ENCODE measurements at places on chromosomes 5 and 9.

DNA sequence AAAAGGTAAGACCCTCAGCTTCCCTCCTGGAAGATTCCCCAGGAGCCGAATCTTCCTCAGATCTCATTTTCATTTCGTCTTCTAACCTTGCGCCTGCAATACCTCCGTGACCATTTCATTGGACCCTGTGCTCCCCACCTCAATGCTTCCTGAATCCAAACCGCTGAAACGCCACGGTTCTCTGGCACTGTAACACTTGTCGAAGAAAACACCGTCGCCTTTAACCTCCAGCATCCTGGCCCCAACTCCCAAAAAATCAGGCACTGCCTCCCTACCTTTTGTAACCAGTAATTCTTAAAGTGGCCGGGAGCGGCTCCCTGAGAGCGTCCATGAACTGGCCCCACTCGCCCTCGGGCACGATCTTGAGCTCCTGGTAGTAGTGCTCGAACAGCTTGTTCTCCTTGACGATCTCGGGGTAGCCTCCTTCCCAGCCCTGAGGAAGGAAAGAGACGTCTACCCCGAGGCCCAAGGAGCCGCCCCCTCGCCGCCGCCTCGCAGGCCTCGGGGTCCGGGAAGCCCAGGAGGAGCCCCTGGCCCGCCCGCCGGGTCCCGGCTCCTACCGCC, 438 bp downstream of the NSUN2 start:
- peak; percentile 31 for DNase-seq

DNA sequence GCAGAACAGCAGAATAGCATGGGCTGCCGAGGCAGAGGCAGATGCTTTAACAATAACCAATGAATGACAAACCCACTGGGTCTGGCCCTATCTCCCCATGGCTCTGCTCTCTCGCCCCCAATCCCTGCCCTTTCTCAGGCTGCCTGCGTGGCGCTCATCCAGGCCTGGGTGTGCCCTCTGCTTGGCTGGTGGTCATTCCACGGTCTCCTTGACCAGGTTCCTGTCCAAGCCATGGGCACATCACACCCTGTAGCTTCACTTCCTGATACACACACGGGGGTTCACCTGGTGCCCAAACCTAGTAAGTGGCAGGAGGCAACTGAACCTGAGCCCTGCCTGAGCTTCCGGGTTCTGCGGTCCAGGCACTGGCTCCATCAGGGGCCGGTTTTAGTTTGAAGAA, 87.6 kb downstream of the DAP start:
- no peak for DNase-seq

- no peak for DNase-seq
Measured at GRCh38 chr9:132995879-132996278, 17.4 kb downstream of the GFI1B start.

DNA sequence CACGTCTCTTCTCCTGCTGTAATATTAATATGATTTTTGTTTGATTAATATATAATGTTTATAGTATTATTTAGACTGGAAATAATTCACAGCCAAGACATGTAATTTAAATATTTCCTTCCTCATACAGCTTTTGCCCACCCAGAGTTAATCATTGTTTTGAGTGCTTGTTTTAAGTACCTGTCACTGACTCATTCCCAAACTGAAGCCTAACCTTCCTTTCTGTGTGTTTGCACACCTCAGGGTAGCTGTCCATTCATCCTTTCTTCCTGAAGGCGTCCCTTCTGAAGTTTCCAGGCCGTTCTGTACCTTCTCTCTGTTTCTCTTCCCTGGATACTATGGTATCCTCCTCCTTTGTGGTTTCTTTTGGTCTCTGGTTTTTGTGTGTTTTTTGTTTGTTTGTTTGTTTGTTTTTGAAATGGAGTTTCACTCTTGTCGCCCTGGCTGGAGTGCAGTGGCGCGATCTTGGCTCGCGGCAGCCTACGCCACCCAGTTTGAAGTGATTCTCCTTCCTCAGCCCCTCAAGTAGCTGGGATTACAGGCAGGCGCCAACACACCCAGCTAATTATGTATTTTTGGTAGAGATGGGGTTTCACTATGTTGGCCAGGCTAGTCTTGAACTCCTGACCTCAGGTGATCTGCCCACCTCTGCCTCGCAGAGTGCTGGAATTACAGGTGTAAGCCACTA, 312.4 kb downstream of the DOCK8 start:
- no peak for DNase-seq

GRCh38 chr5:78634634-78635033, 13.9 kb downstream of the LHFPL2 start:
- no peak for DNase-seq

GRCh38 chr9:97880336-97880735, 27.3 kb downstream of the FOXE1 start:
- DNase-seq = no peak

DNA sequence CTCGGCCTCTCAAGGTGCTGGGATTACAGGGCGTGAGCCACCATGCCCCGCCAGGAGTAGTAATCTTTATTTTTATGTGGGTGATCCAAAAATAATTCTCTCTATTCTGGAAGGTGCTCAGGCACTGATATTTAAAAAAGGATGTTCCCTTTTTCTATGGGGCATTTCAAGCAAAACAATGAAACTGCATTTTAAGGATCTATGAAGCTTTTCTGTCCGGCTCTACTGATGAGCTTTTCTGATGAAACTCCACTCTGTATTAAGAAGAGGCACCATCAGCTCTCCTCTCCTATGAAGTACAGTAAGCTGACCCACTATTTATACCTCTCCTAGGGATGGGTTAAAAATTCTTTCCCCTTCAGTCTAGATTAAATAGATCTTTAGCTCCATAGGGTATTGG, 7.4 kb downstream of the ADAM19 start:
- no peak for DNase-seq

DNA sequence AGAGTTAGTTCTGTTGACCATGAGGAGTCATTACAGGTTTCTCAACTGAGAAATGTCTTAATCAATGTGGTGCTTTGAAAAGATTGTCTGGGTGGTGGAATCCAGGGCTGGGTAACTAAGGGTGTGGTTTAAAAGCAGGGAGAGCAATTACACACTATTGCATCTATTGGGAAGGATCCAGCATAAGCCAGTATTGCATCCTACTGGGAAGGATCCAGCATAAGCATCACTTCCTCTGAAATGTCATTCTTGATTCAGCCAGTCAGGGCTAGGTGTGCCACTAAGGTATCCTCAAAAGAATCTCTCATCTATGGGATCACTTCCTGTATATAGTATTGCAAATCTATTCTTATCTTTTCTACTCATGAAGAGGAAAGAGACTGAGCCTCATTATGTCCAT, 38.6 kb downstream of the ELOVL7 start:
- peak; percentile 4 for DNase-seq

GRCh38 chr5:149708981-149709594, 21.0 kb upstream of the PPARGC1B start:
- DNase-seq = no peak

- DNase-seq = peak; percentile 89
Measured at GRCh38 chr5:38323645-38324295, 65.4 kb downstream of the EGFLAM start.

DNA sequence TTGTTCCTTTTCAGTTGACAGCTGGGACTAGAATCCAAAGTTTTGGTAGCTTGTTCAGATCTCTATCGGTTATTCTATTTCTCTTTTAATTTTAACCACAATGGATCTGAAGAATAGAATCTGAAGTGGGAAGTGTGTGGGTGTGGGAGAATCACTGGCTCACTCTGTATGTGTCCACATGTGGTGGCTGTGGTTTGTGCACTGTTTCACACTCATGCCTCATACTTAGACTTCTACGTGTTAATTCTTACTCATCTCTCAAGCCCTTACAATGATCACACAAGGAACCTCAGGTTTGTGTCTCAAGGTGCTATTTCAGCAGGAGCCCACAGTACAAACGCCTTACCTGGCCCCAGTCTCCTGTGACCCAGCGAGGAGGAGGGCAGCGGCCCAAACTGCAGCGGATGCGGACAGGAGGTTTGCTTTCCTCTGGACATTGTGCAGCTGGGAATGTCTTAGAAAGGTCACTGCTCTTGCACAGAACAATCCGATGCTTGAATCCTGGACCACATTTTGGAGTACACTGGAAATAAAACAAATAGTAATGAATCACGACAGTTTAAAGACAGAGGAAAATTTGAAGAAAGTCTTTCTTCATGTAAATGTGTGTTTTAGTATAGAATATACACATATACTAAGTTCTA, 309.1 kb downstream of the ADAMTS6 start:
- DNase-seq = peak; percentile 74

DNA sequence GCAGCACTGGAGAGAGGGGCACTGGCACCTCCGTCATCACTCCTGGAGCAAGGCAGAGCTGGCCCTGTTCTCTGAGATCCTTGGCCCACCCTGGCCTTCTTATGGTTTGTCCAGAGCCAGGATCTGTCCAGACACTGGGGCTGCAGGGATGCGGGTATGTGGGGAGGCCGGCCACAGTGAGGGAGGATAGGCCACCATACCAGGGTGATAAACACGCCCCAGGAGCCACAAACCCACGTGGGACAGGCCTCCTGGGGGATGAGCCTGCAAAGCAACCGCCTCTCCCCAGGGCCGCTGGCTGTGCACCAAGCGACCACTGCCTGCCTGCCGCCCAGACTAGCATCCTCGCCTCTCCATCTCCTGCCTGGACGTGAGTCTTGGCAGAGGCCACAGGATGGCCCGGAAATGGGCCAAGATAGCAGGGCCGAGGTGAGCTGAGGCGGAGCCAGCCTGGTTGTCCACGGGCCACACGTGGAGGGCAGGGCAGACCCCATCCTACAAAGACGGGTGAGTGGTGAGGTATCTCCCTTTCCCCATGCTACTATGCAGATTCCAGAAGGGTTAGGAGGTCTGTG, 4.5 kb downstream of the OBP2A start:
- no peak for DNase-seq

- peak; percentile 28 for DNase-seq
Measured at GRCh38 chr5:178350361-178351220, 118.0 kb upstream of the PHYKPL start.

- DNase-seq = no peak
Measured at GRCh38 chr5:150630461-150631325, 9.8 kb upstream of the SYNPO start.

DNA sequence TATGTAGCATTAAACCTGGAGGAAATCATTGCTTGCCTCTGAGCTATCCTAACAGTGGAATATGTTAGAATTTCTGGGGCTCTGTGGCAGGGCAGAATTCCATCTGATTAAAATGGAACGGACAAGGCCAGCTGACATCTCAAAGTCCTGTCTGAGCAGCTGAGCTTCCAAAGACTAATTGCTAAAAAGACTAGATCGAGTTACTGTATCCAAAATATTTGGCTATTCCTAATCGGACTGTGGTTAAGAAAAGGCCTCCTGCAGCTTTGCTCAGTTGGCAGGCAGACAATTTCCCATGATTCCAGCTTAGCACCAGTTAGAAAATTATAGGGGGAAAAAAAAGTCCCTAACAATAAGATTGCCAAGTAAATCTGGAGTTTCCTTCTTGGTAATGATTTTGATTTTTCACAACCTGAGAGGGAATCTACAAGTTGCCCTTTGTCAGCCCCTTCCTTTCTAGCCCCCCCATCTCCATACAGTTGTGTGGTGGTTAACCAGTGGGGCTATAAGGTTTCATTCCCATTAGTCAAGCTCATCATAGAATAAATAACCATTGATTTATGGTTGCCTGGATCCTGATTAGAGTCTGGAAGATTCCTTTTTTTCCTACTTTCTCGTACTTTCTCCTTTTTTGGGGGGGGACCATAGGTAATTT, 26.4 kb downstream of the PTGR1 start:
- DNase-seq = peak; percentile 81

GRCh38 chr5:133249593-133249992, 197.8 kb downstream of the HSPA4 start:
- DNase-seq = no peak

- no peak for DNase-seq
Measured at GRCh38 chr9:74458832-74459231, 38.3 kb upstream of the RORB start.

DNA sequence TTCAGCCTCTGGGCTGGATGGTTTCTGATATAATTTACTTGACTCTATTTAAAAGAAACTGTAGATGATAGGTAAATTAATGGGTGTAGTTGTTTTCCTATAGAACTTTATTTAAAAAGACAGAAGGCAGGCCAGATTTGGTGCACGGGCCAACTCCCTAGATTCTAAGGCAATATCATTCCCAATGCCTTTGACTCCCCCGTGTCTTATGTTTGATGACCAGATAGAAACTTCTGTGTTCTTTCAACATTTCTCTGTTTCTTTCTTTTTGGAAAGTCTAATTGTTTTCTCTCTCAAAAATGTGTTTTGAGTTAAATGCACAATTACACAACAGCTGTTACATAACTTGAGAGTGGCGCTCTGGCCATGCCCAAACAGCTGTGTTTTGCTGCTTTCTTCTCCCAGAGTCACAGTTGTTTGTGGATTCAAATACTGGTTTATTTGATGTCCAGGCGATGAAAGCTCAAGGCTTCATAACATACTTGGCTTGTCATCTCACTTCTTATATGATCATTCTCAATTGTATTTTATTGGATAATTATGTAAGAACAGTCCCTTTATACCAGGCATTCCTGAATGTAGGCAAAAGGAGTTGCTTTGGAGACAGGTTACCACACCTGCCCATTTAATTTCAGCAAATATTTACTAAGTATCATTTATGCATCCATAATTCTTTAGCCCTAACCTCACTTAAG, 1.7 kb upstream of the ALDH1A1 start:
- DNase-seq = peak; percentile 86

- peak; percentile 30 for DNase-seq
Measured at GRCh38 chr9:78821126-78821822, 524.3 kb downstream of the PSAT1 start.

DNA sequence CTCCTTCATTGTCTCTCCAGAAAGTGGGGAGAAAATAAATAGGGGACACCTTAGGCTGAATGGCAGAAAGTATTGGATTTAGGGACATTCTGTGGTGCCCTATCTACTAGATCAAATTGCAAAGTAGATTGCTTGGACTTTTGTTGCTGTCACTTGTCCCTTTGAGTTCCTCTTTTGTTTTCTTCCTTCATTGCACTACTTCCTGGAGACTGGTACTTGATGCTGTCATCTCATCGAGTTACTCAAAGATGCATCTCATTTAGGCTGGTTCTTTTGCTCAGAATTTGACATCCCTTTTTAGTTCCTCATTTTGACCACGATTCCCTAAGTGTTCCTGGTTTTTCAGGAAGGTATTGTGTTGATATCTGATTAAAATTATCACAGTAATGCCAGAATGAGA, 137.6 kb downstream of the ADGRV1 start:
- DNase-seq = no peak

DNA sequence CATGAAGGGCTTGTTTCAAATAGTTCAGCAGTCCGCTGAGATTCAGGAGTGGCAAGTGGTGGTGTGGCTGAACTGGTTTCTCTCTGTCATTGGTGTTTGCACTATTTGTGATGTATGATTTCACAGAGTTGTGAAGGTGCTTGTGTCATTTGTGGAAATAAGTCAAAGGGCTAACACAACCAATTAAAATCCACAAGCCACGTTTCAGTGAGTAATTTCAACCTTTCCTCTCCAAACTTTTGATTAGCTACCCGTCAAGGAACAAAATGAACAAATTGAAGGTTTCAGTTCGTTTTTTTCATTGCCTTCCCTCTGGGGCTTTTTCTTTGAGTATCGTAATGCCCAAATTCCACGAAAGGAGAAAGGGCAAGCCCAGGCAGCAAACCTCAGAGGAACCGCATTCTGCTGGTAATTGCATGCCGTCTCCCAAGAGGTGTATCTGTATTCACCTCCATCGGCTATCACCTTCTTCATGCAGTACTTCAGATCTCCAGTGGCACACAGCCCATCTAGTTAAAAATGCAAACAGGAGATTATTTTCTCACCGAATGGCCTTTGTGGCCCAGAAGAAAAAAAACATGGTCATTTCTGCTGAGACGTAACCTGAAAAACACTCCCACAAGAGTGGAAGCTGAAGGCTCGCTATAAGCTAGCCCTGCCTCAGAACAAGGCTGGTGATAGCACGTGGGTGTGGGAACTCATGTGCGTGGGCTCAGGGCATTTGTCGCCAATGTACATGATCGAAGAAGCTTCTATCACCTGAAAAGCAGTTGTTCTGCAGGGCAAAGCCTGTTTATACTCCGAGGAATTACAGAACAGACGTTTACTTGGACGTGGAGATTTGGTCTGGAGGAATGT, 197.1 kb downstream of the NR3C1 start:
- no peak for DNase-seq

Measured in AG10803 (cell line).